ENCODE measurements at places on chromosomes 1 and 21.

DNA sequence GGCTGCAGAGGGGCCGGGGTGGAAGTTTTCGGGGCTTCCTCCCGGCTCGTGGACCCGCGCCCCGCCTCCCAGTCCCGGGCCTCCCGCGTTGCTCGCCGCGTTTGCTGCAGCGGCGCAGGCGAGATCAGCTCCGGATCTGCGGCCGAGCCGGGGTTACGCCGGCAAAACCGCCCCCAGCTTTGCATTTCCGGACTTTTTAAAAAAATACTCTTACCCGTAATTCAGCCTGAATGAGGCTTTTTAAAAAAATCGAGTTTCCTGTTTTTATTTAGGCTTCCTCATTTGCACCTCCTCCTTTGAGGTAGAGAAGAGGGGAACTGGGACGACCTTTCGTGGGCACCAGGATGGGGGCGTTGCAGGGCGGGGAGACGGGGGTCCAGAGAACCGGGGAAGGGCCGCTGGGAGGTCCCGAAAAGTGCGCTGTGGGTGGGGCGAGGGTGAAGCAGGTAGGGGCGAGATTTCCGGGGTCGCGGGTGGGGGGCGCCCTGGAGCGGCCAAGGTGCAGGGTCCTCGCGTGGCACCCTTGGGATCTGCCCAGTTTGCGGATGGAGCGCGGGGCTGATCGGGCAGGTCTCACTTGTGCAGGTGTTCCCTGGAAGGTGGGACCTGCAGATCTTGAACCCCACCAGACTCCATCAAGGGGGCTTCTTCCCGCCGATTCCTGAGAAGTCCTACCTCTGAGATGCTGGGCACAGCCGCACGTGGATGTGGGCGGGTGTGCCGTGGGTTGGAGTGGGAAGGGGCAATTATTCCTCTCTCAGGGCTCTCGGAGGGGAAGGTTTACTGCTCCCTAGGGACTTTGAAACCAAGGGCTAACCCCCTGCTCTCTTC lies 1.1 kb downstream of the PIK3CD start:
- no peak for DNase-seq

DNA sequence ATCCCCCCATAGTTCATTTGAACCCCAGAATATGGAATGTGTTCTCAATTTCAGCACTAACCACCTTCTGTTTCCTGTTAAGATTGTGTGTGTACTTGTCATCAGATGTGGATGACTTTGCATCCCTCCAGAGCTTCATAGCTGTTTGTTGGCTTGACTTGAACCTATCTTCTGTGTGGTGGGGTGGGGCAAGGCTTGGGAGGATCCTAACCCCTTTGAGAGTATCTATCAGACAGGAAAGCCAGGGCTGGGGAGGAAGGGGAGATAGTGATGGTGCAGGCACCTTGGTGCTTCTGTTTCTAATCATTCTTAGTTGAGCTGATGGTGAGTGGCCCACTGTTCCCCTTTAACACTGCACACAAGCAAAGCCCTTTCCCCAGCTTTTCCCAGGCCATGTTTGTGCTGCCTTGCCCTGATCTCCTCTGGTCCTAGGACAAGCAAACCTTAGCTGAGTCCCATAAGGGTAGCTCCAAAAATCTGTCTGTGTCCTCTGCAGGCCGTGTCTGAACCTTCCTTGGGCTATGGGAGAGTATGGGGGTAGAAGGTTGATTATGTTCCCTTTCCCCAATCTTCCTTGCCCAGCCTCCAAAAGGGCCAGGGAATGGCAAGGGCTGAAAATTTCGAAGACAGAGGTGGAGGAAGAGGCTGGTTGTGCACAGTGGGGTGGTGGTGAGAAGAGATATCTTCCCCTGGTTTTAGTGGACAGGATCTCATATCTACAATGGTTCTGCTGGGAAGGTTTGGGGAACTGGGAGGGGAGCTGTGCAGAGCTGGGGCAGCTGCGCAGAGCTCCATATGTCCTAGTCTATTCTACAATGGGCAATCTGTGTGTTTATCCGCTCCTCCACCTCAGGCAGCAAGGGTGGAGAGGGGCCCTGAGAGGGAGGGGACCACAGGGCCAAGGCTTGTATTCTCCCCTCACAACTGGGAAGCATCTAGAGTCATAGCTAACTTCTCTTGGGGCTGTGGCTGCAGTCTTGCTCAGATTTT lies 1.4 kb downstream of the NHLH1 start:
- no peak for DNase-seq

DNA sequence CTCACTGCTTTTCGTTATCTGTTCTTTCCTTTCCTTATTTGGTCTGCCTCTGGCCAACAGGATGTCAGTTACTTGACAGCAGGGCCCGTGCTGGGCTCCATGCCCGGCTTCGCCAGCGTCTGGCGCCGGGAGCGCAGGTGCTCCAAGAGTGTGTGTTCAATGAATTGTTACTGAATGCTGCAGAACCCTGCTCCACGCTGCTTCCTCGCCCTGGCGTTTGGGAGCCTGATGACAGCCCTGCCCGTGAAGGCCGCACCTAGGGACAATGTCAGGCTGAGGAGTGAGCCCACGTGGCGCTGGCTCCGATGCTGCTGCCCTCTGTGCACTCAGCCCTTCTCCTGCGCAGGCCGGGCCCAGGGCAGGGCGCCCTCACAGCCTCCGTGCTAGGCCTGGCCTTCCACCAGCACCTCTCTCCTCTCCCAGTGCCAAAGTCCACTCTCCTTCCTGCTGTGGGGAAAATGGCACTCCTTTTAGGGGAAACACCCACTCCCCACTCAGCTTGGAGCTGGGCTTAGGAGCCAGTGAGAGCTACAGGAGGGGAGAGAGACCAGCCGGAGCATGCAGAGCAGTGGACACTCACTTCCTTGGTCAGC lies 51.4 kb downstream of the ACBD3 start:
- DNase-seq = no peak

DNA sequence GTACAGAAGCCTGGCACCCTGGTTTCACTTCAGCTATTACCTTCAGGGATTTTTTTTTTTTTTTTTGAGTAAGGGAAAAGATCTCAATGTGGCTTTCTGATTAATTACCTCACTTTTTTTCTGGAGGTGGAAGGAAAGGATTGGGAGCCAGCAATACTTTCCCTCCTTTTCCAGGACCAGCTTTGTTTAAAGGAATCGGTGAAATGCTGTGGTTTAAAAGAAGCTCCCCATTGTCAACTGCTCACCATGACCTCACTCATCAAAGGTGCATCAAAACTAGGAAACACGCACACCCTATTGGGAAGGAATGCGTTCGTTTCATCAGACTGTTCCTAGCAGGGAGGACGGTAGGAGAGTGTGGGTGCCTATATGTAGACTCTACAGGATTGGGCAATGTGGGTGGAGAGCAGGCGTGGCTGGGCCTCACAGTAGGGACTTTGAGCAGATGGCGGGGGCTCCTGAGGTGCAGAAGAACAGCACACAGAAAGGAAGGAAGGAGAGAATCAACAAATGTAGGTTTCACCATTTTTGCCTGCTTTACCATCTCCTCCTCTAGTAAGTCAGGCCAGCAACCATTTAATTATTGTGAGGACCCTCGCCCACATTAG lies 13.0 kb downstream of the PHGDH start:
- DNase-seq = no peak

Measured in RWPE1 (cell line).